ELF-1 (cell line): ENCODE measurements at places on chromosomes 12 and 14.

DNA sequence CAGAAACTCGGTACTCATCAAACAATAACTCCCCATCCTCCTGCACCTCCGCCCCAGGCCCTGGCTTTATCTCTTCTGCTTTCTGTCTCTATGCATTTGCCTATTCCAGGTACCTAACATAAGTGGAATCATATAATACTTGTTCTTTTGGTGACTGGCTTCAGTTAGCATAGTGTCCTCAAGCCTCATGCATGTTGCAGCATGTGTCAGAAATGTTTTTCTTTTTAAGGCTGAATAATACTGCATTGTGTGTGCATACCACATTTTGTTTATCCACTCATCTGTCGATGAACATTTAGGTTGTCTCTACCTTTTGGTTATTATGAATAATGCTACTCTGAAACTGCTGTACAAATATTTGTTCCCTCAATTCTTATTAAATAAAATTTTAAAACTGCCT lies 117.1 kb downstream of the KICS2 start:
- no peak for DNase-seq

- DNase-seq = no peak
Observed at GRCh38 chr14:102058961-102059360, 27.9 kb downstream of the HSP90AA1 start.

DNA sequence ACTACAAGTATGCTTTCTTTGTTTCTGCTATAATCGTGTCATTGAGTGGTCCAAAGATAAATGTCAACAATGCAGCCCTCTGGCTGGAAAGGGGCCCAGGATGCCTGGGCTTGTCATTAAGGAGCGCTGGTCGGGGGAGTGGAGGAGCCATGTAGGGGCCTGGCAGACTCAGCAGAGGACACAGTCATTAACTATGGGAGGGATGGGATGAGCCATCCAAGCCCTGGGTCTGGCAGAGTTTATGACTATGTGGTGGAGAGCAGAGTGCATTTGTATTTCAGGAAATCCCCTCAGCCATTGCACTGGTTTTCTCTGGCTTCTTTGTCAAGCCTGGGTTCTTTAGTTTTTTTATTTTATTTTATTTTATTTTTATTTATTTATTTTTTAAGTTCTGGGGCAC lies 243.1 kb downstream of the C12orf75 start:
- DNase-seq = no peak

GRCh38 chr12:89417246-89417977 lies 65.1 kb upstream of the DUSP6 start:
- no peak for DNase-seq

- DNase-seq = no peak
Observed at GRCh38 chr14:45095143-45095542, 11.2 kb downstream of the PRPF39 start.

GRCh38 chr12:87039536-87039935 lies 783.3 kb upstream of the MGAT4C start:
- no peak for DNase-seq

DNA sequence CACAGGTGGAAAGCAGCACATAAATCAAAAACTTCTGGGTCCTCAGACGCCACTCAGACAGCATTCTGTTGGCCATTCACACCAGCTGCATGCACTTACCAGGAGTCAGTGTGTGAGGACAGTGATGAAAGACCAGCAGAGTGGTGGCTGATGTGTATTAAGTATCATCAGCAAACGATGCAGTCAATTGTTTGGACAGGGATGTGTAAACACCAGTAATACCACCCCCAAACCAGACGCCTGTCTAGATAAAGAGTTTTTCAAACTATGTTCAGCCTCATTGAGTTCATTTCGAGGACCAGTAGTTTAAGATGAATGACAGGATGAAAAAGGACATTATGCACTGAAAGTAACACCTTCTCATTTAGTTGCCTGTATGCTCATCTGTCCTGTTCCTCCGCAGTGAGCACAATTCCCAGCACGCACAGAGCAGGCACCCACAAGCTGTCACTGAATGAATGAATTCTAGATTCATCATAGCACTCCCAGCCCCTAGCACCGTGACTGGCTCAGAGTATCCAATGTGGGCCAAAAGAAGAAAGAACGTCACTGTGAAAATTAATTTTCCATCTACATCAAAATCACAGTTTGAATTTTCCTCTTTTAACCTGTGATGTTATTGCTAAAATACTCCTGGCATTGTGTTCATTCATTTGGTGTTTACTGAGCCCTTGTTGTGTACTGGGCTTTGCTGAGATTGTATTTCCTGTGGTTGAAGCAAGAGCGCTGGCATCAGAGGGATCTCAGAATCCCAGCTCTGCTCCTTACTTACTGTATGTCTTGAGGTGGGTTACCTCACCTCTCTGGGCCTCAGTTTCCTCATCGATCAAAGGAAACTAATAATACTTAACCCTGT lies 124.8 kb upstream of the NOS1 start:
- no peak for DNase-seq
